ENCODE measurements at places on chromosomes 5 and 9.

- no peak for DNase-seq
Measured at GRCh38 chr9:121613009-121613752, 38.3 kb upstream of the DAB2IP start.

DNA sequence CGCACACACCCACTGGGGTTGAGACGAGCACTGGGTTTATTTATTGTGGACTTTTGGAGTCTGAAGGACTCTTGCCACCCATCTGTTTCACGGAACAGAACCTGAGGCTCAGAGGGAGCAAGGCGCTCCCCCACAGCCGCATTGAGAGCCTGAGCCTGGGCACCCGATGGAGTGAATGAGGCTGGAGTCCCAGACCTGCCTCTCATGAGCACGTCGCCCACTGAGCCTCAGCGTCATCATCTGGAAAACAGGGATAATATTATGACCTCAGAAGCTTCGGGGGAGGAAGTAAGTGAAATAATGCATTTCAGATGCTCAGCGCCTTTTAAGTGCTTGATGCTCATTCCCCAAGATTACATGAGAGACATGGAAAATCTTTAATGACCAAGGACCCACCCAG is 5.5 kb downstream of the NEK6 start:
- DNase-seq: no peak

DNA sequence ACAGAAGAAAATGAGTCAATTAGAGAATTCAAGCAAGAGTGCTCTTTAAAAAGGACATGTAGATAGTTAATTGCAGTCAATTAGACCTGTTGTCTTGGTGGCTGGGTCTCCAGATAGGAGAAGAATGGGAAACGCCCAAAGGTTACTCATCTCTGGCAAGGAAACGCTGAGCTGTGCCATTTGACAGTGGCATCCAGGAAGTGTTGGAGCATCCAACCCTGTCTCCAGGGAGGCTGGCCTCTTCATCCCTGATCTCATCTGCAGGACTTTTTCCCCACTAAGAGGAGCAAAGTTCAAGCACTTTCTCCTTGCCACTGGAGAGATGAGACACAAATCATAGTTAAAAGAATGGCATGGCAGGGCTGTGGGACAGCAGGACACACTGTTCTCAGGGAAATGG is 111.7 kb upstream of the MSX2 start:
- DNase-seq: no peak

GRCh38 chr9:129571298-129572051 is 49.4 kb downstream of the C9orf50 start:
- DNase-seq: no peak

GRCh38 chr9:32251539-32251938 is 132.9 kb upstream of the ACO1 start:
- peak; percentile 34 for DNase-seq
